ENCODE measurements at places on chromosomes 3 and 15.

DNA sequence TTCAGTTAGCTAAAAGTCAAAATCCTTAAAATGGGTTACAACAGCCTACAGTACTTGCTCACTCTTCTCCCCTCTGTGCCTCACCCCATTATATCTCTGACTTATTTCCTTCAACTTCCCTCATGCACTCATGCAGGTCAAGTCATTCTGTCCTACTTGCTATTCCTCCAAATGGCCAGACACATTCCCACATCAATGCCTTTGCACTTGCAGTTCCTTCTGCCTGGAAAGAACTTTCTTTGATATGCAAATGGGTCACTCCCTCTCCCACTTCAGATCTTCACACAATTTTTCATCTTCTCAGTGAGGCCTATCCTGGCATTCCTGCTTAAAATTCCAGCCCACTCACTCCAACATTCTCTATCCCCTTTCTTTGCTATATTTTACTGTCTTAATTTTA lies 547.2 kb upstream of the TGFBR2 start:
- no peak for DNase-seq

DNA sequence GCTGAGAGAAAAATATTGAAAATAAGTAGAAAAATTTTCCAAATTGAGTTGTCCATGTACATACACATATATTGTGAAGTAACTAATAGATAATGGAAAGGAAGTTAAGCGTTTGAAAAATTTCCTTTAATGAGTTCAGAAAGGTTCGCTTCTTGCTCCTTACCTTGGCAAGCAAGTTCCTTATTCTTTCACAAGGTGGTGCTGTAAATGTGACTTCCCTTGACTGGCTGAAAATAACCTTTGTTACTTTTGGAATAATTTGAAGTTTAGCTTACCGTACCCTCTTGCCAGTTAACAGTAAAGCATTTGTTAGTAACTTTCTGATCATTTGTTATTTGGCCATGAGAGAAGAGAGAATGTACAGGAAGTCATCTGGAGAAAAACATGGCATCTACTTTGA lies 41.6 kb downstream of the PYDC2 start:
- DNase-seq: no peak

DNA sequence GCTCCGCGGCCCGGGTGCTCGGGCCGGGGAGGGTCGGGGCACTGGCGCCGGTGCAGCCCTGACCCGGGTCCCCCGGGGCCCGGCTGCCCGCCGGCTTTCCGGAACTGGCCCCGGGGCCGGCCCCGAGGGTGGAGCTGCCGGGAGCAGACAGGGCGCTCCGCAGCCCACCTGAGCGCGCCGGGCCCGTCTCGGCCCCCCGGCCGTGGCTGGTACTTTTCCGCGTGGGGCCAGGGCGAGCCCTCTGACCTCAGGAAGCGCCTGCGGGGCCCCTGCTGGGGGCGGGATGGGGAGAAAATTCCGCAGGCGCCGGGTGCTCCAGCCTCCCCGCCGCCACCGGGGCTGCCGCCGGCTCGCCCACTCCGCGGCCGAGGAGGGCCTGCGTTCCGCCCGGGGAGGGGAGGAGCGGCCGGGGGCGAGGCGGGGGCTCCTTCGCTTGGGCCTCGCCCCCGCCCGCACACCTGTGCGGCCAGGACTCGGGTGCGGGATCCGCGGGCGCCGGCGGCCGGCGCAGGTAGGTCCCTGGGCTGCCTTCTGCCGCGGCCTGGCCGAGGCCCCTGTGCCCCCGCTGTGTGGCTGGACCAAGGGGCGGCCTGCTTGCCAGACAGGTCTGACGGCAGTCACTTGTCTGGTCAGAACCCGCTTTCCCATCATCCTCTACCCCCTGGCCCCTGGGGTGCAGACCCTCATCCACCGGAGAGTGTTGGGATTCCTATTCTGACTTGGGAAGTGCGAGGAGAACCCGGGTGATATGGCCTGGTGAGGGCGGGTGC lies 3.5 kb downstream of the FURIN start:
- peak; percentile 64 for DNase-seq

- DNase-seq: no peak
Measured at GRCh38 chr3:175015056-175015635, 156.0 kb downstream of the NAALADL2 start.

GRCh38 chr15:51046799-51047449 lies 47.8 kb downstream of the TNFAIP8L3 start:
- peak; percentile 43 for DNase-seq

- no peak for DNase-seq
Measured at GRCh38 chr3:60588806-60589205, 662.4 kb downstream of the FHIT start.

DNA sequence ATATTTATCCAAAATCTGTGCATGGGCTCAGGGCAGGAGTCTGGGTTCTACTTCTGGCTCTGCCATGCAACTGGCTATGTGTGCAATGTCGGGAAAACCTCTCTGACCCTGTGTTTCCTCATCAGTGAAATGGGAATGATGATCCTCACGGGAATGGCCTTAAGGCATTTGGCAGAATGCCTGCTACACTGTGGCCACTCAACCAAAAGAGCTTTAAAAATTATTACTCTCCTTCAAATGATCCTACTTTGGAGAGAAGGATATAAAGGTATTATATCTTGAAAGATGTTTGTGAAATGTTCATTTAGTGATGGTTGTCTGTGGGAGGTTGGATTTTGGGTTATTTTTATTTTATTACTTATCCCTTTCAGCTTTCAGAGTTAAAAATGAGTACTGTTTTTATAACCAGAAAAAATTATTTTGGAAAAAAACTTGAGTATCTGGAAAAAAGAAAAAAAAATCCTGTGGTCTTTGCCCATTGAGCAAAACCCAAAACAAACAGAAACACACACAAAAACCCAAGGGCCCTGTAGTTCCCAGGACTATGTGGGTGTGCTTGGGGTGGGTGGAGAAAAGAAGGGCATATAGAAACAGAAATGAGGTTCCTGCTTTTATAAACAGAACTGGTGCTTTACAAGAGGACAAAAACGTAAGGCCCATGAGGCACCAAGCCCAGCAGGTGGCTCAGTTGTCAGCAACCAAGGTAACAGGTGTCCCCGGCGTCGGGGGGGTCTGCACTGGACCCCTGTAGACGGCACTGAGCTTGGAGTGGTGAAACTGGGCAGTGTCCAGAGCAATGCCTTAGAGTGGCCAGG lies 22.0 kb downstream of the RGMA start:
- DNase-seq: peak; percentile 65

- no peak for DNase-seq
Measured at GRCh38 chr3:148881286-148881685, 16.2 kb downstream of the CPA3 start.

DNA sequence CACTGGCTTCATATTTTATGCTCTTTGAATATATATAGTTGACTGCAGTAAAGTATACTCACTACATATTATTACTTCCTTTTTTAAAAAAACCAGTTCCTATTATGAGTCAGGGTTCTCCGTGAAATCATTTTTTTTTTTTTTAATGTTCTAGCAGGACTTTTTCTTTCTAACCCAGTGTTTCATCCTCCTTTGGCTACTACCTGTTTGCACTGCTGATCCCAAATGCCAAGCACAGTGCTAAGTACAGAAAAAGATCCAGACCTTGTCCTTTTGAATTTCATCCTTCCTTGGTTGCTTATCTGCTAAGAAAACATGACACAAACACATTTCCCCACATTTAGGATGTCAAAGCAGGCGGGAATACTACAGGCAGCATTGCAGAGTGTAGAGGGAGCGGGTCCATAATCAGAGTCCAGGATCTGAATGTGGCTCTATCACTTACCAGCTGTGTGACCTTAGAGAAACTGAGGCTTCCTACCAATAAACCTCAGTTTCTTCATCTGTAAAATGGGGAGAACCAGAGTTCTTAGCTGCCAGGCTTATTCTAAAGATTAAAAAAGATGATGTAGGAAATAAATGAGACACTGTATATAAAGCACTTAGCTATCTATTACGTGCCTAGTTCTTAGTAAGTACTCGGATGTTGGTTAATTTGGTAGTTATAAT lies 37.2 kb upstream of the ANPEP start:
- DNase-seq: no peak

DNA sequence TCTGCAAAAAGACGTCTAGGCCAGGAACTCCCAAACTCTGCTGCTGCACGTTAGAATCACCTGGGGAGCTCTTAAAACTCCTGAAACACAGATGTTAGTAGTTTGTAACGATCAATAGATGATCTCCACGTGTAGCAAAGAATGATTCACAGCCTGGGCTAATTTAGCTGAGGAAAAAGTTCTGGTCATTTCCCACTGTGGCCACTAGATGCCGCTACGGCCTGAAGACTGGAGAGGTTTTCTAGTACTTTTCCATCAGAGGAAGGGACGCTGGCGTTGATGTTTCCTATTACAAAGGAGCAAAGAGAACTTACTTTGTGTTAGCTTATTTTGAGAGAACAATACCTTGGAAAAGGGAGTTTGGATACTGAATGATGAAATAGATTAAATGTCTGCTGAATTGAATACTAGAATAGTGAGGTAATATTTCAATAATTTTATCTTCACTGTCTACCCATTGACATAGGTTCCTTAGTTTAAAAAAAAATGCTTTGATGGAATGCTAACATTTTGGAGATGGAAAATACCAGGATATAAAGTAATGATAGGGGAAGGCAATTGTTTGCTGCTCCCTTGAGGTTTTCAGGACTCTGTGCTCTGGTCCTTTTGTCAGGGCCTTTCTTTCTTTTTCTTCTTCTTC lies 159.1 kb downstream of the P3H2 start:
- DNase-seq: peak; percentile 95

GRCh38 chr3:51681453-51681852 lies 10.4 kb downstream of the TEX264 start:
- DNase-seq: no peak

DNA sequence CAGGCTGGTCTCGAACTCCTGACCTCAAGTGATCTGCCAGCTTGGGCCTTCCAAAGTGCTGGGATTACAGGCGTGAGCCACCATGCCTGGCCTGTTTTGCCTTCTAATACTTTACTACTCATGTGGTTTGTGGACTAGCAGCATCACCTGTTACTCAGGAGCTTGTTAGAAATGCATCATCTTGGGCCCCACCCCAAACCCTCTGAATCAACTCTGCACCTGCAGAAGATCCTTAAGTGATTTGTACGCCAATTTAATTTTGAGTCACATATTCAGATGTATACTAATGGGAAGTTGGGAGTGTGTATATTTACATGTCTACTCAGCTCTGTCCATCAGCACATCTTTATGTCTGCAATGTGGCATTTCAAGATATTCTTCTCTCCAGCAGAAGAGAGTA lies 6.1 kb downstream of the TBC1D21 start:
- DNase-seq: no peak

DNA sequence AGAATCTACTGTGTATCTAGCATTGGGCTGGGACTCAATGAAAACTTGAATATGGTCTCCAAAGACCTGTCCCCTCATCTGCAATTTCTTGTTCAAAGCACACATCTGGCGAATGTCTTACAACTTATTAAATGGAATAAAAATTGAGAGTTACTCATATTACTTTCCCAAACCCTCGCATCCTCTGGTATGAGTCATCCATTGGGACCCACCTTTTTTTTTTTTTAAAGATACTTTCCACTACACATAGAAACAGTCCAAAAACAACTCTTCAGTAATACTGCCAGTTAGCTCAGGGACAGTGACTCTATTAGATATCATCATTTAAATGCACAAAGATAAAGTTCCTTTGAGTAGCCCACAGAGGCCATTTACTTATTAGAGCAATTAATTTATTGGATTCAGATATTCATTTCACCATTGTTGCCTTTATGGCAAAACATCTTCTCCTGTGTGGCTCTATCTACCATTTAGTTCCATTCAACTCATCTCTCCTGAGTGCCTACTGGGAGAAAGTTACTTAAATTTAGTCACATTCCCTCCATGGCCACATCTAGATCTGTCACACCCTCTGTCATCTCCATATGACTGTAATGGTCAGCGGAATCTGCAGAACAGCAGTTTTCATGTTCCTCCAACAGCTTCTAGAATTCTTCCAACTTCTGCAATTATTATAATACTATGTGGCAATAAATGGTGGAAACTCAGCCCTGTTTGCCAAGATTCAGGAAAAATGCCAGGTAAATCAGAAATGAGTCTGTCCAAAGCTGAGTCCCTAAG lies 77.9 kb upstream of the ARHGEF3 start:
- peak; percentile 51 for DNase-seq

DNA sequence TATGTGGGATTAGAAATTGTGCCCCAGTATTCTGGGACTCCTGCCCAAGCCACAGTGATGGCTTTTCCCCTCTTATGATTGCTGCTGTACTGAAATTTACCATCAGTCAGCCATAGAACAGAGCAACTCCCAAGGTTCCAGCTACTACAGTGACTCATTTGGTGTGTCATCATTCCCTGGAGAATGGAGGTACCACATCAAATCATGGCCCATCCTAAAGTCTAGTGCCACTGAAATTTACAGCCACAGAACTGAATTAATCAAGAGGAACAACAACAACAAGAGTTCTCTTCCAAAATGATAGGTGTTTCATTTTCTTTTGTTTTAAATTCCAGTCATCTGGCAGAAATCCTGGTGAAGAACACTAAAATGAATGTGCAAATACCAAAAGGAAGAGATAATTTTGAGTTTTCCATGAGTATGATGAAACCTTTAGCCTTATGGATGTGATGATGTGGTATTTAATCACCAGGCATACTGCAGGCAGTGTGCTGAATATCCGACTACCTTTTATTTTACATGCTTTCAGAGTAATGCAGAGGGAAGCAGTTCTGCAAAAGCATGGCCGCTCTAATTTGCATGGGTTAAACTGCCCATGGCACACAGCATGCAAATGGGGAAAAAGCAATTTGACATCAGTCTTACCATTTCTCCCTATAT lies 75.6 kb upstream of the SLC2A2 start:
- DNase-seq: peak; percentile 46

GRCh38 chr3:43028678-43029490 lies 49.8 kb downstream of the GASK1A start:
- DNase-seq: no peak

- DNase-seq: no peak
Measured at GRCh38 chr15:100264994-100265640, 76.7 kb downstream of the ADAMTS17 start.

DNA sequence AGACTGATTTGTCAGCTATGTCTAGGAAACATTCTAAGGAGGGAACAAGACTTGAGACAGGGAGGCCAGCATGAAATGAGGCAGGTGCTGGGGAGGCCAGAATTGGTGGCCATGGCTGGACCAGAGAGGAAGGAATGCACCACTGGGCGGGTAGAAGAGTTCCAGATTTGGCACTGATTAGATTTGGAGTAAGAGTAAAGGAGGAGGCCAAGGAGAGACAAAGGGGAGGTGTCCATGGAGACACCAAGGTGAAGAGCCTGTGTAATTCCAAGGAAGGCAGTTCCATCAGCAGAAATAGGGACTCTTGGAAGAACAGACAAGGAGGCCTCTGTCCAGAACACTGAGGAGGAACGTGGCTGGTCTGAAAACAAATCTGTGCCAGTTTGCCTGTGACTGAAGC lies 1.8 kb downstream of the ARNT2 start:
- no peak for DNase-seq

DNA sequence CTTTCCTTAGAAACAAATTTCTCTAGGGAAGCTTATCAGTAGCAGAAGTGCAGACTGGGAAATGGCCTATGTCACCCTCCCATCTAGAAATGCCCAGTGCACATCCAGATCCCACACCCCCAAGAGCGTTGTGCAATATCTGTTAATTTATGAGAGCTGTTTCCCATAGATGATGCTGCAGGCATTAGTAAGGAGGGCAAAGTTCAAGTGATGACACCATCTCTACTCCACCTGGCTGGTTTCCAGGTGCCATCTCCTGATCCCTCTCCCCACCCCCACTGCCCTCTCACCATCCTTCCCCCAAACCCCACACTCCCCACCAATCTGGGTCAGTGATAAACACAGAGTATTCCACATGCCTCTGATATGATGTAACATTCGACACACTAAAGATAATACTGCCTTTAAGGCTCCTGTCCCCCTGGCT lies 39.4 kb downstream of the AGTR1 start:
- DNase-seq: no peak
